ENCODE measurements at places on chromosomes 3 and 15.

GRCh38 chr15:101543431-101543830 lies 53.9 kb upstream of the PCSK6 start:
- no peak for DNase-seq

DNA sequence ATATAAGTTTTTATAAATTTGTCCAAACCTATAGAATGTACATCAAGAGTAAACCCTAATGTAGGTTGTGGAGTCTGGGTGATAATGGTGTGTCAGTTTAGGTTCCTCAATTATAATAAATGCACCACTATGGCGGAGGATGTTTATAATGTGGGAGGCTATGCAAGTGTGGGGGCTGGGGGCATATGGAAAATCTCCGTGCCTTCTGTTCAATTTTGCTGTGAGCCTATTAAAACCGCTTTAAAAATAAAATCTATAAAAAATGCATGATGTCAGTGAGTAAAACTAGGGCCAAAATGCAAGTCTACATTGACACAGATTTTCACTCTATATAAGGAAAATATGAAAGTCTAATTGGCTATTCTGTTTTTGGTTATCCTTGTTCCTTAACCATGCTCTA lies 774.9 kb upstream of the ALCAM start:
- no peak for DNase-seq

- no peak for DNase-seq
Measured at GRCh38 chr15:48653216-48653615, 7.7 kb upstream of the FBN1 start.

- DNase-seq: no peak
Measured at GRCh38 chr3:114452256-114452655, 158.4 kb downstream of the TIGIT start.

- DNase-seq: peak; percentile 82
Measured at GRCh38 chr15:41603941-41604911, 45.2 kb downstream of the TYRO3 start.

- peak; percentile 8 for DNase-seq
Measured at GRCh38 chr15:69657626-69658025, 205.0 kb downstream of the RPLP1 start.

GRCh38 chr15:92407916-92408315 lies 14.2 kb downstream of the ST8SIA2 start:
- no peak for DNase-seq

DNA sequence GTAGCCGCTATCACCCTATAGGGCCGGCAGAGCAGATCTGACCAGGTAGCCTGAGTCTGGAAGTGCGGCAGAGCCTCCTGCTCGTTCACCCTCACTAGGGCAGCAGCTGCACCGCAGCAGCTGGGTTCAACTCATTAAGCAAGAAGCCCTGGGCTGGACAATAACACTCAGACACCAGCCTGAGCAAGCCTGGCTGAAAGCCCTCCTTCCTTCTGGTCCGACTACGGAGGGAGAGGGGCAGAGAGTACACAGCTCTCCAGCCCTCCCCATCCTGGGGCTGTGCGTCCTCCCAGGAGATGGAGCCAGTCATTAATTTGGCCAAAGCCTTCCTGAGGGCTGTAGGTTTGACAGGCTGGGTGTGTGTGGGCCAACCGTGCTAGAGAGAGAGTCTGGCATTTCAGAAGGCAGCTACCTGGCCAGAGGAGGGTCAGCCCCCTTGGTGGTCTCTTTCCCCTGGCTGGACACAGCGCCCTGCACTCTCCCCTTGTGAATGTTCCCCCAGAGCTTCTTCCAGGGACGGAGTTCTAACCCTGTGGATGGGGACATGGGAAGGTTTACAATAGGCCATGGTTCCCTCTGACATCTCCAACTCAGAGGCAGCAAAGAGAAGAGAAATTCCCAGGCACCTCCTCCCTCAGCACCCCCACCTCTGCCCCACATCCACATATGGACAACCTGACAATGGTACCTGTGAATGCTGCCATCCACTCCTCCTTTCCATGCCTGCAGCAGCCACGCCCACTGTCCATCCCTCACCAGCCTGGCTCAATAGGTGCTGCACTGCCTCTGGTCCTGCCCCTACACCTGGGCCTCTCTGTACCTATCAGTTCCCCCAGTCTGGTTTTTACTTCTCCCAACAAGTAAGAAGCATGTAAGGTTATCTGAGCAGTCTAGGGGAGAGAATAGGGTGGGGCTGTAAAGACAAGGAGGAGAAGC lies 6.5 kb downstream of the CHRNB4 start:
- no peak for DNase-seq

GRCh38 chr3:69896095-69896494 lies 103.4 kb upstream of the SAMMSON start:
- no peak for DNase-seq

GRCh38 chr3:151093905-151094304 lies 8.4 kb downstream of the MED12L start:
- DNase-seq: no peak

GRCh38 chr15:64017591-64018163 lies 28.6 kb downstream of the DAPK2 start:
- DNase-seq: no peak

GRCh38 chr15:74390647-74391288 lies 23.3 kb upstream of the CYP11A1 start:
- DNase-seq: no peak

- DNase-seq: no peak
Measured at GRCh38 chr3:123305192-123305591, 103.4 kb downstream of the SEC22A start.

DNA sequence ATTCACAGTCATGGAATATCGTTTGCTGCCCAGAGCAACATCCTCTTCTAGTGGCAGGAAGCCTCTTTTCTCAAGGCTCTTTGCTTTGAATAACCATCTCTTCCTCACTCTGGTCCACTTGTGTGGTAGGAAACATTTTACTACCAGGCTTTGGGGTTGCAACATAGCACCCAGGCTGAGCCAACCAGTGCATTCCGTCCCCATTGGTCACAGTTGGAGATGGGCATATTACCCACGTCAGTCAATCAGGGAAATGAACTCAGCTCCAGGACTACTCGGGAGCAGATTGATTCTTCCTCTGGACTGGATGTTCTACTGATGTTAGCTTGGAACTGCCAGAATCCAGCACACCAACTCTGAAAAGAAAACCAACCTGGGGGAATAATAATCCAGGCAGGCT lies 4.2 kb upstream of the PEX5L start:
- DNase-seq: no peak

DNA sequence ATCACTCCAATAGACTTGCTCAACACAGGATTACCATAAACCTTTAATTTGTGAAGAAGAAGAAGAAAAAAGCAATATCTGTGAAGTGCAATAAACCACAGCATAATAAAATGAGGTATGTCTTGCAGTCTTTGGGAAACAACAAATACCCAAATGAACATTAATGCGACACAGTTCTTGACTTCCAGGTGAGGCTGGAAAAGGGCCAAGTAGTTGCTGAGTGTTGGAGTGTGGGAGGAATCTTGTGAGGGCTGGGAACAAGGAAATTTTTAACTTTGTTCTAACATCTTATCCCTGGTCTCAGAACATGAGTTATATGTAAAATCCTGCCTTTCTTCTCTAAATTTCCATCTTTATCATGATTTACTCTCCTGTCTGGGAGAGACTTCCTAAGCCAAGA lies 206.5 kb downstream of the DTWD1 start:
- no peak for DNase-seq

DNA sequence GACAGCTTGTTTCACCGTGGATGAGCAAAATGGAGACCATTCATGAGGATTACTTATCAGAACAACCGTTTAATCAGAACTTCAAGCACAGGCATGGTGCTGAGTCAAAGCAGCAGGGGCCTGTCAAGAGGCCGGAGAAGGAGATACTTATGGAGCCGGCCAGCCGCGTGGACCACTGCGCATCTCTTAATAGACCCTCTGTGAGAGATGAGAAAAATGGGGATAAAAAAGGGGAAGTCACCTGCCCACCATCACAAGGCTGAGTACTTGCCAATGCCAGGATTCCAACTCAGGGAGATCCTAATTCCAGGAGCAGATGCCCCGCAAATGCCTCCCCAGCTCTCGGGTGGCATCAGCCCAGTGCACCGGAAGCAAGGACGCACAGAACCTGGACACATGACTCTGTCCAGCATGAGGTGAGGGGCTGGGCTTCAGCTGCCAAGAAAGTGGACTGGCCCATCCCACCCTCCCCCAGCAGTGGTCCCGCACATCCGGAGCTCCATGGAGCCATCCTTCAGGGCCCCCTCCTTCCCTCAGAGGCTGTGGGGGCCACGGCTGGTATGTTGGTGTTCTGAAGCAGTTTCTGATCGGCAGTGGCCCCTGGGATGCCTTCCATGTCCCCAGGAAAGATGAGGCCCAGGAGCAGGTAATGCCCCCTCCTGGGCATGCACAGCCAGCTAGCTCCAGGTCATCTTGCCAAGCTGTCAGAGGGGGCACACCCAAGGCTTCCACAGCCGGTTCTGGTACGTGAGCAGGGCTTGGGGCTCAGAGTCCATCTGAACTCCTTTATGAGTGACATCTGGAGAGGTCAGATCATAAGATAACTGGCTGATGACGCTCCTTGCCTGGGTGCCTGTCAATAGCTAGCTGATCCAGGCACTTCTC lies 143.8 kb downstream of the ATP10A start:
- DNase-seq: no peak

DNA sequence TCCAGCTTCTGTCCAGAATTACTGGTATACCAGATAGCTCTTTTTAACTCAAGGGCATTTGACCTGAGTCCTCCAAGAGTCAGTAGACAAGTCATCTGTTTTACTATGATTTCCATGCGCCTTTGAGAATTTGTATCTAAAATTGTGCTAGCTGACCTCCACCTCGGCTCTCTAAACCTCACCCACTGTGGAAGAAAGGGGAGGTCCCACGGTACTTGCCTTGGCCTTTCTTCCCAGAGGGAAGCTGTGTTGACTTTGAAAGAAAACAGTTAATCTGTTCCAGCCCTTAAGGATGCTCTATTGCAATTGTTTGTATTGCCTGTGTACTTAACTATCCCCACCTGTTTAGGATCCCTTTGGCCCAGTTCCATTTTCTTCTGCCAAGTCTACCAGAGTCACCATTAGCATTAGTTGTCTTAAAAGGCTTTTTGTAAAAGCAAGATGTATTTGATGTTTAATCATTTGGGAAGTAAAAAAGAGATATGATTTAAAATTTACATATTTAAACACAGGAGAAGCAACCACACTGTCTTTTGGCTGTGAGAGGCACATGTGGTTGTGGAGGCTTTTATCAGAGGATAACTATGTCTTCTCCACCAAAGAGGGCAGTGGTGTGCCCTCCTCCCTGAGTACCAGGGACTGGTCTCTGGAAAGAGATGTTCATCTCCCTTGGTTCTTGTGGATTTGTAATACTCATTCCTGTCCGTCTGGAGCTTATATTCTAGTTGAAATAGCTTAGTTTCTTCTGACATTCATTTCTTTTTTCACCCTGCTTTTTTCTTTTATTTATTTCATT lies 88.8 kb downstream of the CRTC3 start:
- no peak for DNase-seq

DNA sequence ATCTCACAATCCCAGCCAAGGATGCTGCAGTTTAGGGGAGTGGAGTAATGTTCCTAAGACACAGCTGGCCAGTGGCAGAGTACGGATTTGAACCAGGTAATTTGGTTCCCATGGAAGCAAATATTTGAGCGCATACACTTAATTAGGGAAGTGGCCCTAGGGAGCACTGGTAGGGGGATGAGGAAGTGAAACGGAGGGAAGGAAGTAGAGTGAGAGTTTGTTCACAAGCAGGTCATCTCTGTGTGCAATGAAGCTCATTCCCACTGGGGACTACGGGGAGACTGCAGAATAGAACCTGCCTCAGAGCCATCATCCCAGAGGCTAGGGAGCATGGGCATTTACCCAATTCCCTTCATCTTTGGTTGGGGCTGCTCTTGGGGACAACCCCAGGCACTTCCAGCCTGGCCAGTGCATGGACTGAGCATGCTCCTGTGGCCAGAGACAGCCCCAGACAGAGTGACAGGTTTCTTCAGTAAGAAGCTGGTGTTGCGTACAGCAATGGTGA lies 317.2 kb upstream of the PROK2 start:
- no peak for DNase-seq

GRCh38 chr3:78023257-78023656 lies 983.4 kb downstream of the ROBO2 start:
- no peak for DNase-seq

- no peak for DNase-seq
Measured at GRCh38 chr3:187721055-187721454, 18.7 kb upstream of the RTP2 start.

- no peak for DNase-seq
Measured at GRCh38 chr3:114442246-114442645, 148.4 kb downstream of the TIGIT start.

- no peak for DNase-seq
Measured at GRCh38 chr3:22121068-22121701, 370.2 kb upstream of the ZNF385D start.

- DNase-seq: no peak
Measured at GRCh38 chr3:184615396-184615795, 53.8 kb downstream of the EPHB3 start.

DNA sequence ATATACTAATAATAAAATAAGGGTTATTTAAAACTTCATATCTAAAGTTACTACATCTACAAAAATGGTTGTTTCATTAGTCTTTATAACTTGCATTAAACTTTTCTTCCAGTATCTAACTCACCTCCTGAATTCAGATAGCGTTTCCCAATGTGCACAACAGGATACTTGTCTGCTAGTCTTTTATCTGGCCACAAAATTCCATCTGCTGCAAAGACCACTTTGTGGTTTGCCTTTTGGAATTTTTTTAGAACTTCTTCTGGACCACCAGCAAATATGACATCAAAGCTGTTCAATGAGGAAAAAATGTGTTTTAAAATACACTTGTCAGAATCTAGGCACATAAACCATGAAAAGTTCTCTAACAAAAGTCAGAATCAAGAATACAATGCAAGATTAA lies 50.8 kb downstream of the PLOD2 start:
- no peak for DNase-seq

DNA sequence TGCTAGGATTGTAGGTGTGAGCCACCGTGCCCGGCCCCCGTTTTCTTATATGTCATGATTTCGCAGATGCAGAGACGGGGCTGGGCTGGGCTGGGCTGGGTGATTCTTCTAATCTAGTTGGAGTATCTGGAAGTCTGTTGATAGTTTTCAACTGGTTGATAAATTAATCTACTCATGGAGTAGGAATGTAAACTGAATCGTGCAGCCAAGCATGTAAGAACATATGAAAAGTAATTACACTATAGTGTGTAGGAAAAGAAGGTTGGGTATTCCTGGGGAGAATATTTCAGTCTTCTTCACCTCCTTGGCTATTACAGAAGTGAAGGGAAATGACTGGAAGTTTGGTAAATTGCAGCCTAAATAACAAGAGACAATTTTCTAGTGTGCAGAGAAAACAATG lies 82.6 kb upstream of the MAGI1 start:
- no peak for DNase-seq

DNA sequence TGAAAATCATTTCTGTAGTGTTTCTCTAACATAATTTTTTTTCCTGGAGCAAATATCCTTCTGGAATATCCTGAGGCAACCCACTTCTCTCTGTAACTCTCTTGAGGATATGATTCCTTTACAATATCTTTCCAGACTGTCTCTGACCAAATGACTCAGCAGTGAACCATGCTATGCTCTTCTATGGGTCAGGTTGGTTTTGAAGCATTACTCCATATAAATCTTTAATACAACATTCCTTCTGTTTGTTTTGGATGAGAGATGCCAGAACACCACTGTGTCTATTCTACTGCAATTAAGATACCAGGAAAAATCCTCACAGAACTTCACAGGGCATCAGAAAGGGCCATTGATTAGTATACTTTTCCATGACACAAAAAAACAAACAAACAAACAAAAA lies 626.4 kb upstream of the ZNF385D start:
- no peak for DNase-seq

All from H1 (cell line).